HFFc6 (cell line): ENCODE measurements at places on chromosomes 1 and 21.

- peak; percentile 51 for DNase-seq
Measured at GRCh38 chr1:2414297-2414958, 2.1 kb upstream of the PEX10 start.

GRCh38 chr1:211902624-211903291 is 72.2 kb upstream of the LPGAT1 start:
- DNase-seq, result no peak

- no peak for DNase-seq
Measured at GRCh38 chr1:166924823-166925541, 48.9 kb upstream of the TADA1 start.

GRCh38 chr1:5951846-5952410 is 40.3 kb downstream of the NPHP4 start:
- no peak for DNase-seq

GRCh38 chr1:177435364-177435763 is 264.6 kb downstream of the BRINP2 start:
- DNase-seq, result no peak

DNA sequence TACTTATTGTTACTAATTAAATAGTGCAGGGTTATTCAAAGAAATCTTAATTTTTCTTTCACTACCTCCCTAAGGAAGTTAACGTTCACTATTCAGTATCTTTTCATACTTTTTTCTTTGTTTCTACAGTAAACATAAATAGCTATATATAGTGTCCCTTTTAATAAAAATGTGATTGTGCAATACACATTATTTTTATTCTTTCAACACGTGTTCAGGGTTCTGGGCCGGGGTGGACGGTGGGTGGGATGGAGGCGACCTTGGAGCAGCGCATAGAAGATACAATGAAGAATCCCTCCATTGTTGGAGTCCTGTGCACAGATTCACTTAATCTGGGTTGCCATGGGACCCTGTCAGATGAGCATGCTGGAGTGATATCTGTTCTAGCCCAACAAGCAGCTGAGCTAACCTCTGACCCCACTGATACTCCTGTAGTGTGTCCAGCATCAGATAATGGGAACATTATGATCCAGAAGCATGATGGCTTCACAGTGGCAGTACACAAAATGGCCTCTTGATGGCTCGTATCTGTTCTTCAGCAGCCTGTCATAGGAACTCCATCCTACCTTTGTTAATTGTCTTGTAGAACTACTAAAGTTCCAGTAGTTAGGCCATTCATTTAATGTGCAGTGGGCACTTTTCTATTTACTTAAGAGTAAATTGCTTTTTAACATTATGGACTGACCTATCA is 155.9 kb upstream of the L1TD1 start:
- no peak for DNase-seq

- DNase-seq, result no peak
Measured at GRCh38 chr1:109803901-109804331, 40.2 kb upstream of the EPS8L3 start.

DNA sequence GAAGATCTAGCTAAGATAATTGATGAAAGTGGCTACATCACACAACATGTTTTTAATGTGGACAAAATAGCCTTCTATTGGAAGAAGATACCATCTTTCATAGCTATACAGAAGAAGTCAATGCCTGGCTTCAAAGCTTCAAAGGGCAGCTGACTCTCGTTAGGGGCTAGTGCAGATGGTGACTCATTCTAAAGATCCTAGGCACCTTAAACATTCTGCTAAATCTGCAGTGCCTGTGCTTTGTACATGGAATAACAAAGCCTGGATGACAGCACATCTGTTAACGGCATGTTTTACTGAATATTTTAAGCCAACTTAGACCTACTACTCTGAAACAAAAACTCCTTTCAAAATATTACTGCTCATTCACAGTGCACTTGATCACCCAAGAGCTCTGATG is 65.6 kb upstream of the USP24 start:
- no peak for DNase-seq

DNA sequence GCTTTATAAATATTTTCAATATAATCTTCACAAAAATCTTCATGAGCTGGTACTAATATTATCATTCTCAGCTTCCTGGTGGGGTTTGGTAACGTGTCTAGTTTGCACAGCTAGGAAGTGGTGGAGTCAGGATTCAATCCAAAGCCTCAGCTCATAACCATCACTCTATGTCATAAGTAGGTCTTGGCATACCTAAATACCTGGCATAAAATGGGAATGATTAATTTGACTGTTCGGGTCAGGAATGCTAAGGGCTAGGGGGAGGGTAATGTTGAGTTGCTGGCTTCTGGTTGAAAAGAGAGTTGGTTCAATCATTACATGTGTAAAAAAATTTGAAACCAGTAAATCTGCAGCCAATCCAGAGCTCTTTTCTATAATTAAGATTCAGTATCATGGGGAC is 5.6 kb upstream of the SAMSN1 start:
- no peak for DNase-seq
